IMR-90 (cell line): ENCODE measurements at places on chromosomes 6 and 20. TPM values are rescaled to one million over a fixed set of nuclear protein-coding genes. Genes with fewer than 3 reads are reported as not detected.

DNA sequence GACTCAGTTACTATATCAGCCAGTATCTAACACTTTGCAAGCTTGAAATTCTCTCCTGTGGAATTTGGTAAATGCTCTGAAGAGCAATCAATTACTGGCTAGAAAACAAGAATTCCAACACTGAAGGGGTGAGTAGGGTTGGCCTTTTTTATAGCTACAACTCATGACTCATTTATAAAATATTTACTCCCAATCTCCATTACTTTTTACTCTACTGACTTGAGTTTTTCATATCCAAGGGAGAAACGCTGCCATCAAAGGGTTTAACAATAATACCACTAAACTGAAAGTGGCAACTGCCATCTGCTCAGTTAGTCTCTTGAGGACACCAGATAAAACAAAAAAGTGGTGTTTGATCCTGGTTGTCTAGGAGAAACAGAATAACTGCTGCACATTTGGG, 203.1 kb downstream of the UBE3D start:
- peak; percentile 37 for DNase-seq
- H3K4me1 ChIP-seq = peaks cover 2% of the 10 kb centered on the region; the same call in 1 of the 2 replicates
- H3K27ac ChIP-seq = no peak overlapping the region
- no peaks in the 10 kb centered on the region for H3K27me3 ChIP-seq

GRCh38 chr6:113031591-113032238, 684.6 kb downstream of the RFPL4B start:
- H3K36me3 ChIP-seq = no peaks in the 10 kb centered on the region
- no peaks in the 10 kb centered on the region for H3K4me1 ChIP-seq
- DNase-seq = no peak
- H3K27me3 ChIP-seq = no peaks in the 10 kb centered on the region
- H3K27ac ChIP-seq = no peak overlapping the region

- H3K4me3 ChIP-seq = peak overlapping the region; percentile 77
- DNase-seq = peak; percentile 47
- H3K27me3 ChIP-seq = no peaks in the 10 kb centered on the region
- H3K4me1 ChIP-seq = peaks cover 2% of the 10 kb centered on the region; the same call in 1 of the 2 replicates
These were observed 662 bp downstream of the ZNF343 start for GRCh38 chr20:2507875-2508630.

- peak; percentile 13 for DNase-seq
- H3K27me3 ChIP-seq = no peaks in the 10 kb centered on the region
- H3K4me3 ChIP-seq = no peak overlapping the region
These were observed 19.6 kb downstream of the MARCKS start for GRCh38 chr6:113876695-113877094.

- no peak overlapping the region for H3K27ac ChIP-seq
- H3K27me3 ChIP-seq = peaks cover 97% of the 10 kb centered on the region
- peak; percentile 47 for DNase-seq
These were observed 4.2 kb upstream of the TFAP2A start for GRCh38 chr6:10418862-10419748.

DNA sequence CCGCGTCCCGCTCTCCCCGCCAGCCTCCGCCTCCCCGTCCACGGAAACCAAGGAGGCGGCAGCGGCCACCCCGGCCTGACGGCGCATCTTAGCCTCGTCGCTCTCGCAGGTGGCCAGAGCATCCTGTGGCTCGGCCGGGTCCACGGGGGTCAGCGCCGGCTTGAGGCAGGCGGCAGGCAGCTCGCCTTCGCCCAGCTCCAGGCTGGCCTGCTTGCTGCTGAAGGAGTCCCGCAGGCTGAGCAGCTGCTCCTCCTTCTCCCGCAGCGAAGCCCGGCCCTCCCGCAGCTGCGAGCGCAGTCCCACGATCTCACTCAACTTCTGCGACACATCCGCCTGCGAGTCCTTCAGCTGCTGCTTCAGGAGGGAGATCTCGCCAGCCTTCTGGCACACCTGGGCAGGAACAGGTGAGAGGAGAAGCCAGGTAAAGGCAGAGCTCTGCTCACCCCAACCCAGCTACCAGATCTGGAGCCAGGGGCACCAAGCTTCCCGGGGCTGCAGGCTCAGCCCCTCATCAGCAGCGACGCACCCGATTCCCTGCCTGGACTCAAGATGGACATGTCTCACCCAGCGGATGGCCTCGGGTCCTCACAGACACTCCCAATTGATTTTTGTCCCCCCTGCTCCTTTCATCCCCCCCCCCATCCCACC, 5.2 kb upstream of the FASTKD5 start:
- DNase-seq = no peak
- H3K4me1 ChIP-seq = peaks cover 5% of the 10 kb centered on the region; the same call in 1 of the 2 replicates
- H3K27me3 ChIP-seq = peaks cover 15% of the 10 kb centered on the region
- no peaks in the 10 kb centered on the region for H3K36me3 ChIP-seq
- H3K4me3 ChIP-seq = no peak overlapping the region
- H3K27ac ChIP-seq = no peak overlapping the region

GRCh38 chr6:76418560-76419223, 346.2 kb upstream of the IMPG1 start:
- no peaks in the 10 kb centered on the region for H3K27me3 ChIP-seq
- H3K4me1 ChIP-seq = no peaks in the 10 kb centered on the region
- DNase-seq = no peak
- no peaks in the 10 kb centered on the region for H3K36me3 ChIP-seq
- no peak overlapping the region for H3K27ac ChIP-seq

GRCh38 chr6:38656896-38657295, 17.2 kb upstream of the BTBD9 start:
- H3K4me1 ChIP-seq = no peaks in the 10 kb centered on the region
- no peaks in the 10 kb centered on the region for H3K27me3 ChIP-seq
- H3K27ac ChIP-seq = no peak overlapping the region
- H3K36me3 ChIP-seq = no peaks in the 10 kb centered on the region
- DNase-seq = no peak

- DNase-seq = no peak
- H3K36me3 ChIP-seq = no peaks in the 10 kb centered on the region
- H3K4me3 ChIP-seq = no peak overlapping the region
- no peak overlapping the region for H3K27ac ChIP-seq
- H3K4me1 ChIP-seq = no peaks in the 10 kb centered on the region
- H3K27me3 ChIP-seq = peaks cover 50% of the 10 kb centered on the region
These were observed 92.2 kb downstream of the GRM4 start for GRCh38 chr6:34053721-34054120.

GRCh38 chr6:4773181-4773580, 3.0 kb upstream of the CDYL start:
- peaks cover 3% of the 10 kb centered on the region for H3K27me3 ChIP-seq
- H3K4me3 ChIP-seq = no peak overlapping the region
- no peak for DNase-seq
- H3K27ac ChIP-seq = no peak overlapping the region
- no peaks in the 10 kb centered on the region; the same call in 1 of the 2 replicates for H3K4me1 ChIP-seq
- H3K36me3 ChIP-seq = no peaks in the 10 kb centered on the region

DNA sequence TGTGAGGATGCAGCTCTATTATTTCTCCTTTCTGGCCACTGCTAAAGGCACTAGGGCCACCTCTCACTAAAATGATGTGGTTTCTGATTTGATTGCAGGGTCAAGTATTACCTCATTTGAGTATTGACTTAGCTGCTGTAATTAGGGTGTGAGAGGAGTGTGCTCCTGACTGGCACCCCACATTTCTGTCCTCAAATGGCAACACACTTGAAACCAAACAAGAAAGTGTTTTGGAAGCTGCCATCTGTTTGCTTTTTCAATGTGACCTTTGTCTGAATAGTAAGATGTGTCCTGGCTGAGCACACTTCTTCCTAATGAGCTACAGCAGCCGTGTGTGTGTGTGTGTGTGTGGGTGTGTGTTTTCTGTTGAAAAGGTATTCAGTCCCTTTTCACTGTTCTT, 62.8 kb upstream of the SCP2D1 start:
- H3K27me3 ChIP-seq = no peaks in the 10 kb centered on the region
- no peaks in the 10 kb centered on the region for H3K4me1 ChIP-seq
- DNase-seq = no peak
- H3K27ac ChIP-seq = no peak overlapping the region

- H3K4me3 ChIP-seq = no peak overlapping the region
- DNase-seq = no peak
- peaks cover 48% of the 10 kb centered on the region for H3K36me3 ChIP-seq
These were observed 37.7 kb upstream of the ADIG start for GRCh38 chr20:38543014-38543906.

DNA sequence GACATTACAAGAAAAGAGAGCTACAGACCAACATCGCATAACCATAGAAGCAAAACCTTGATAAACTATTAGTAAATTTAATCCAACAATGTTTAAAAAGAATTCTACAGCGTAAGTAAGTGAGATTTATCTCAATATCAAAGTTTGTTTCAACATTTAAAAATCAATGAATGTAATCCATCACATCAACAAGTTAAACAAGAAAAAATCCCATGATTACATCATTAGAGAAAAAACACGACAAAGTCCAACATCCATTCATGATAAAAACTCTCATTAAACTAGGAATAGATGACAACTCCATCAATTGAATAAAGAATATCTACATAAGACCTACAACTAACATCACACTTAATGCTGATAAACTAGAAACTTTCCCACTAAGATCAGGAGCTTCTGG, 239.0 kb upstream of the GGTLC1 start:
- no peaks in the 10 kb centered on the region for H3K36me3 ChIP-seq
- H3K27ac ChIP-seq = no peak overlapping the region
- no peak for DNase-seq
- H3K4me1 ChIP-seq = no peaks in the 10 kb centered on the region
- no peaks in the 10 kb centered on the region for H3K27me3 ChIP-seq

DNA sequence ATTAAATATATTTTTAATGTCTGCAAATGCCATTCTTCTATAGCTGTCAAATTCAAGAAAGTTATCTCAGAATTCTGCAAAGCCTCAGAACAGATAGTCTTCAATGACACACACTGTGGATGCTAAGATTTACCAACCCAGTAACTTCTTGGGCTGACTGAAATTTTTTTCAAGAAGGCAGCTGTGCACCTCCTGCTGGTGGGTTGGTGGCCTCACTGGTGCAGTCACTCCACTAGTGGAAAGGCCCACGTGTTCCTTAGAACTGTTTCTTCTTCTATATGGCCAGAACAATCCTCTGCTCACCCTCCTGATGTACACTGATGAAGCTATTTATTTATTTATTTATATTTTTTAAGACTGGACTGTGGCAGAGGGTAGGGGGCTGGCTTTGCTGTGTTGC, 28.1 kb upstream of the MTCL3 start:
- no peaks in the 10 kb centered on the region; the same call in 1 of the 2 replicates for H3K27me3 ChIP-seq
- no peaks in the 10 kb centered on the region for H3K4me1 ChIP-seq
- no peak overlapping the region for H3K4me3 ChIP-seq
- DNase-seq = no peak
- no peak overlapping the region for H3K27ac ChIP-seq

DNA sequence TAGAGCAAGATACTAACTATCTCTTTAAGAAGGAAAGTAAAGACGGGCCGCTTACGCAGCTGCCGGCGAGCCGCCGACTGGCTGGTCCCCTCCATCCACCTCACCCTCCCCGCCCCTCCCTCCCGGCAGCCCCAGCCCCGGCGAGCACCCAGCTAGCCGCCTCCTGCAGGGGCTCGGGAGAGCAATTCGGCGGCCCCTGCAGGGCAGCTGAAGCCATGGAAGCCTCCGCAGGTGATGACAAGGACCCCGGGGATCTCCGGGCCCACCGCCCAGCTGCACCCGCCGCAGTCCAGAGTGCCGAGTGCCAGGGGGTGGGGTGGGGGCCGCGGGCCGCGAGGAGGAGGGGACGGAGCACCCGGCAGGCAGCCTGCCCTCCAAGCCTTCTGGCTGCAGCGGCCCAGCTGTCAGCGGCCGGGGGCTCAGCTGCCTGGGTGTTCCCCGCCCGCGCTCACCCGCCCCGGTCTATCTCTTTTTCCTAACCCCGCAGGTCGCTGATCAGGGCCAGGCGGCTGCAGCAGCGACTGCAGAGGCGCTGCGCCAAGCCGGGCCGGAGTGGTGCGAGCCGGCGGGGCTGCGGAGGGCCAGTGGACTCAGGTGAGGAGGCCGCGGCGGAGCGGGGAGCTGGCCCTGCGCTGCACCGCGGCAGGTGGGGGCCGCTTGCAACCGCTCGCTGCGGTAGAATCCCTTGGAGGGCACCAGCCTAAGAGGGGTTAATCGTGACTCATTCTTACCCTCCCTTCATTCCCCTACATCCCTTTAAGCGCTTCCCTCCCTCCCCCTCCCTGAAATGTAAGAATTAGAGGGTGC, at the start of gene SNPH:
TSS of gene SNPH (plus strand) at position 128 of the 807 bp plus-strand sequence. CDS start 29,946 bp downstream, outside the sequence.
- peak; percentile 76 for DNase-seq
- H3K4me1 ChIP-seq = peaks cover 6% of the 10 kb centered on the region; the same call in 1 of the 2 replicates
- H3K27ac ChIP-seq = peak within 1 kb of the TSS; percentile 66
- H3K4me3 ChIP-seq = peak within 1 kb of the TSS; percentile 81

GRCh38 chr20:36313926-36314325, 7.8 kb downstream of the DLGAP4 start:
- no peak for DNase-seq
- no peaks in the 10 kb centered on the region for H3K36me3 ChIP-seq

DNA sequence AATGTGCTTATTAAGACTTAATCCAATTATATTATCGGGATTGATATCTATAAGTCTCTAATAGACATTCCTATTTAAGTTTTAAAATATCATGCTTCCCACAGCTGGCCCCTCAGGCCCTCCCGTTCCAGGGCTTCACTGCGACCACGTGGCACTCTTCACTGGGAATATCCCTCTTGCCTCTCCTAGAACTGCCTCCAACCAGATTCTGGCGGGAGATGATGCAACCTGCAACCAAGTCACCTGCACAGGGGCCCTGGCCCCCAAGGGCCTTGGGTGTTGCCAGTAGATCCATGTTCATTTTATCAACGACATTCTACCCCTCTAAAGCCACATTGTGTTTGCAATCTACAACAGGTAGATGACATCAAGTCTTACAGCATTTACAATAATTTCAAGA, 18.4 kb upstream of the RAMACL start:
- peaks cover 8% of the 10 kb centered on the region; the same call in 1 of the 2 replicates for H3K36me3 ChIP-seq
- no peak overlapping the region for H3K4me3 ChIP-seq
- H3K4me1 ChIP-seq = peaks cover 17% of the 10 kb centered on the region

- no peak overlapping the region for H3K27ac ChIP-seq
- H3K4me3 ChIP-seq = no peak overlapping the region
- peaks cover 21% of the 10 kb centered on the region for H3K4me1 ChIP-seq
- peak; percentile 55 for DNase-seq
- H3K27me3 ChIP-seq = no peaks in the 10 kb centered on the region
- peaks cover 4% of the 10 kb centered on the region; the same call in 1 of the 2 replicates for H3K36me3 ChIP-seq
These were observed 42.1 kb downstream of the VAPB start for GRCh38 chr20:58431134-58431533.

GRCh38 chr20:34585019-34585418, 26.5 kb downstream of the MAP1LC3A start:
- DNase-seq = no peak
- peaks cover 4% of the 10 kb centered on the region for H3K36me3 ChIP-seq
- H3K27ac ChIP-seq = no peak overlapping the region
- H3K4me3 ChIP-seq = no peak overlapping the region
- H3K4me1 ChIP-seq = peaks cover 15% of the 10 kb centered on the region

Gene DEFB132
- not detected in 2 replicates for polyA plus RNA-seq

Gene ADGRF5
- not detected in 2 replicates for polyA plus RNA-seq

Gene PGBD1
- polyA plus RNA-seq = 3.3 and 3.9 TPM in 2 replicates

Gene MARCKS
- 34.5 and 46.8 TPM in 2 replicates for polyA plus RNA-seq

Gene GSTA3
- not detected in 2 replicates for polyA plus RNA-seq

Gene FAM184A
- 0.03 and 0.07 TPM in 2 replicates for polyA plus RNA-seq

Gene FAM209B
- polyA plus RNA-seq = 0.24 and 0.32 TPM in 2 replicates

Gene SLC52A3
- polyA plus RNA-seq = not detected in 2 replicates

Gene TFAP2D
- not detected in 2 replicates for polyA plus RNA-seq

Gene CD93
- 0.02 TPM in 1 of 2 replicates, not detected in the other for polyA plus RNA-seq

Gene MUC22
- 0.02 TPM in 1 of 2 replicates, not detected in the other for polyA plus RNA-seq

Gene AKAP12
- 50.0 and 56.0 TPM in 2 replicates for polyA plus RNA-seq
